ENCODE measurements at places on chromosomes 11 and 22.

DNA sequence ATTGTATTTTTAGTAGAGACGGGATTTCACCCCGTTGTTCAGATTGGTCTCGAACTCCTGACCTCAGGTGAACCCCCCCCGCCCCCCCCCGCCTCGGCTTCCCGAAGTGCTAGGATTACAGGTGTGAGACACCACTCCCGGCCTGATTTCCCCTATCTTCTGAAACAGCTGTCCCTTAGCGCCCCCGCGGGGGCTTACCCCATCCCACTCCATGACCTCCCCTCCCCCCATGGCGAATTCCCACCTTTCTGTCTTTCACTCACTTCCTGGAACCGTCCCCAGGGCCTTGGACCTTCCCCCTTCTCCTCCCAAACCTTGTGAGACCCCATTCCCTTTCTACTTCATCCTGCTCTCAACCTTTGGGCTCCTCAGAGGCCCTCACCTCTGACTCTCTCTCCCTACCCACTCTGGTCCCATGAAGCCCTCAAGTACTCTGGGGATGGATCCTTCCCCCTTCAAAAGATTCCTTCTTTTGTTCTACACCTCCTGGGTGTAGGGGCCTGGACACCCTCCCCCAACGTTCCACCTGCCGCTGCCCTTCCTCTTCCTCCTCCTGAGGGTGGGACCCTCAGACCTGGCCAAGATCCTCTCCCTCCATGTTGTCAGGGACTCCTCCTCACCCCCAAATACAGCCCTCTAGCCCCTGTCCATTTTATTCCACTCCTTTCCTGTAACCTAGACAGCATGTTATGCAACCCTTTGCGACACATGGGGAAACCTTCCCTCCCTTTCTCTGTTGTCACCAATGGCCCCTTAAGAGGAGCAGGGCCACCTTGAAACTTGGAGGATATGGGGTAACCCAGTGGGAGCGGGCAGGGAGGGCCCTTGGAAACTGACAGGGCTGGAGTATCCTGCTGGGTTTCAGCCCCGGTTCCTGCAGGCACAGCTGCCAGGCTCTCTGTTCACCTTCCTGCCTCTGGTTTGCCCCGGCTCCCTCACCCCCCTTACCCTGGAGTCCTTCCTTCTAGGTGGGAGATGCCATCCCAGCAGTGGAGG is 1.1 kb downstream of the PRDX5 start:
- no peak for DNase-seq

DNA sequence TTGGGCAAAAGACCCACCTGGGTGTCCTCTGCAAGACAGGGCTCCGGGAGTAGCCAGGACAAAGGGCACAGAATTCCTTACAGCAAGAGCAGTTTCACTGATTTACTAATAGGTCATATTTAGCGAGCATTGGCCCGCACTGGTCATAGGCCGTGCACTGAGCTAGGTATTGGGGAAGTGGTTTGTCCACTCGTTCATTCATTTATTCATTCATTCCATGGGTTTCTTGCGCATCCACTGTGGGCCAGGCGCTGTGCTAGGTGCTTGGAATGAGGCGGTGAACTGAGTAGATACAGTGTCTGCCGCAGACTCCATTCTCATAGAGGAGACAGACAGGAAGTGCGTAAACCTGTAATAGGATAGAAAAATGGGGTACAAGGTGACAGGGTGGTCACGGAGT is 13.2 kb upstream of the LINC01488 start:
- DNase-seq, result no peak

DNA sequence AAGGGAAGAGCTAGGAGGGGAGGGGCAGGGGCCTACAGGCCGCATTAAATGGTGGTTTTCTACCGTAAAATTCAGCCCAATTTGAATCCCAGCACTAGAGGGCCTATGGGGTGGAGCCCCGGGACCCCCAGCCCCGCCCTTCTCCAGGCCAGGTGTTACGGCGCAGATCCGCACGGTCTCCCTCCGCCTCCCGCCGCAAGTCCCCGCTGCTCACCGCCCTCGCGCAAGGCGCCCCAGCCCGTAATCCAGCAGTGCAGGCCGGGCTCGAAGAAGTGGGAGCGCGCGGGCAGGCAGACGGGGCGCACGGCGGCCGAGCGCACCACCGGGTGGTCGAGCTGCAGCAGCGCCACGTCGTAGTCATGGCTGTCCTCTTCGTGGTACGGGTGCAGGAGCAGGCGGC is 17.3 kb downstream of the KCTD17 start:
- no peak for DNase-seq

DNA sequence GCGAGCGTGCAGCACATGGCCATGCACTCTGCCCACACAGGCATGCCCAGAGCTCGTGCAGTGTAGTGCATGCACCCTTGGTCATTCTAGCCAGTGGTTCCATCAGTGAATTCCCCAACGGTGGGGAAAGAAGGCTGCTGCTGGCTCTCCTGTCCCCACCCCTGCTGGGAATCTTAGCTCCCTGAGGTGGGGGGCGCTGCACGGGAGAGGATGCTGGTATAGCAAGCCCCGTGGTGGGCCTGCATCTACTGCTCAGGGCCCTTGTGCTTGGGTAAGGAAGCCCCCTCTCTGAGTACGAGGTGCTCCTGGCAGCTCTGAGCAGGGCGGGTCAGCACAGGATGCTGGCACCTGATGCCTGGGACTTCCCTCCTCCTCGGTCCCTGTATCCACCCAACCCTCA is 18.5 kb upstream of the BAIAP2L2 start:
- no peak for DNase-seq

- DNase-seq, result no peak
Observed at GRCh38 chr22:45885171-45885840, 91.7 kb downstream of the WNT7B start.

GRCh38 chr22:39389420-39389819 is 10.2 kb upstream of the TAB1 start:
- no peak for DNase-seq

DNA sequence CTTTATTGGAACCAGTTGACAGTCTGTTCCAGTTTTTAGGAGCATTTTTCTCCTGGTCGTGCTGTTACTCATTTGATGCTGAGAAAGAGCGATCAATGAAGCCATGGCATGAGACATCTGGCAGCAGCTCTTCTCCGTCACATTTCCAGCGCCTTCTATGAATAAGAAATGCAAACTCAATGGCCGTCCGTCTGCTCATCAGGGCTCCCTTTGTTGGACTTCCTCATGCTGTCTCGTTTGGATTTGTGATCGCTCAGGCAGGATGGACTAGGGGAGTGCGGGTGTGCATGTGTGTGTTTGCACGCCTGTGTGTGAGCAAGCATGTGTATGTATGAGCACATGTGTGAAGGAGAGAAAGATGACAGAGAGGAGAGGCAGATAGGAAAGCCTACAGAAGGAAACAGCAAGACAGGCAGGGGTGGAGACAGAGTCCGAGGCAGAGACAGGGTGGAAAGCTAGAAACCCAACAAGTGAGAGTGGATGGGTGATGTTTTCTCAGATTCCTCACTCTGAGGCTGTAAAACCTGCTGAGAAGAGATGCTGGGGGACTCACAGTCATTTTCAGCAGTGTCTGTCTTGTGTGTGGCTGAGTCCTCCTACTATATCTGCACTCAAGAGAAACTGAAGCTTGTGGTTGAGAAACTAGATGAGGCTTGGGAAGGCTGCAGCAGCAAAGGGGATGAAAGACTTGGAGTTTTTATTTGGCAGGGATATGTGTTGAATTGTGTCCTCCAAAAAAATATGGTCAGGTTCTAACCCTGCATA is 56.0 kb upstream of the CLMP start:
- no peak for DNase-seq

- no peak for DNase-seq
Observed at GRCh38 chr22:47322854-47323253, 560.4 kb downstream of the TBC1D22A start.

DNA sequence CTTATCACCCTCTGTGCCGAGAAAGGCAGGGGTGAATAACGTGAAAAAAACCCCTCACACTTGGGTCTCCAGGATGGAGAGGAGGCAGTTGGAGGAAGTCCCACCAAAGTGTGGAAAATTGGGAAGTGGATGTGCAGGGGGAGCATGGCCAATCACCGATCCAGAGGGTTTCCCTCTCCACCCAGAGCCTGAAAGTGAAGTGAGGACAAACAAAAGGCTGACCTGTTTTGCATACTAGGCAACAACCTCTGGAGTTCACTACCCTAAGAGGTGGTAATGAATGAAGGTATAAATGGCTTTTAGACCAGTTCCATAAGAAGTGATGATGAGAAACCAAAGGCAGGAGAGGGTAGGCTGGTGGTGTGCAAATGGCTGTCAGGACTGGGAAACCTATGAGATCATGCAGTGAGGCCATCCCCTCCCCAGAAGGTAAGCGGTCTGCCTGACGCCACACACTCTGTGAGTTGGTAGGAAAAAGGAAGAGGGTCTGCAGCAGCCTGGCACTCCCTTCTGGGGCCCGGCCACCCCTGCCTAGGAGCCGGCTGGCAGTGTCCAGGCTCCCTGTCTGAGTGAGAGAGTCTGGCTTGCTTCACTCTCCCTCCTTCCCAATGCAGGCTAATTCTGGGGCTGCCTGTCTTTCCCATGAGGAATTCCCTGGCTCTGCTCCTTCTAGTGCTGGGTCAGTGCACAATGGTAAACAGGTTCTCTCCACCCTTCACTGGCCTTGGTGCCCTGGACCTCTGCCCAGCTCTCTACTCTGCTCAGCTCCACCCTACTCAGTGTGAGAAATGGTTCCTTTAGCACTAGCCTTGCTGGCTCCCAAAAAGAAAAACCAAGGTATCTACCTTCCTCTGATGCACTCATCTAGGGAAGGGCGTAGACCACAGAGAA is 15.6 kb downstream of the TBC1D10A start:
- DNase-seq, result no peak

DNA sequence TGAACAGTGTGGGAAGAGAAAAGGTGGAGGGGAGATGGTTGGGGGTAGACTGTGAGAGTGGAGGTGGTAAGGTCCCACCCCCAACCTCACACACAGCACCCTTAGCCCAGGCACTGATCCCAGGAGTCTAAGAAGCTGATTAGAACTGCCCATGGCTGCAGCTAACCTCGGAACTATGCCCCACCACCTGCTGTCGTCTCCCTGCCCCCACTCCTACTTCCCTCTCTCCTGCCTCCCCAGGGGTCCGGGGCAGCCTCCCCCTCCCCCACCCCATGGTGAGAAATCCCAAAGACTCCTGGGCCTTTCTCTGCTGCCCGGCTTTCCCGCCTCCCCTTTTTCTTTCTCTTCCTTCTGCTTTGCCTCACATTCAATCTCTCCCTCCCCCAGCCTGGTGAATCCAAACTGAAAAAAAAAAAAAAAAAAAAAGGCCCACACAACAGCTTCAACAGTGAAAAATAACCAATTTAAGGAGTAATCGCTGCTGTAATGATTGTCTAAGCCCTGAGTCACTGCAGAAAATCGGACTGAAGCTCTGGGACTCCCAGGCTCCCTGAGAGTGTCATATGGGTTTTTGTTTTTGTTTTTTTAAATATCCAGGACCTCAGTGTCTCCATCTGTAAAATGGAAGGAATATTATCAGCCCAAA is 9.6 kb upstream of the TP53I11 start:
- DNase-seq, result no peak

DNA sequence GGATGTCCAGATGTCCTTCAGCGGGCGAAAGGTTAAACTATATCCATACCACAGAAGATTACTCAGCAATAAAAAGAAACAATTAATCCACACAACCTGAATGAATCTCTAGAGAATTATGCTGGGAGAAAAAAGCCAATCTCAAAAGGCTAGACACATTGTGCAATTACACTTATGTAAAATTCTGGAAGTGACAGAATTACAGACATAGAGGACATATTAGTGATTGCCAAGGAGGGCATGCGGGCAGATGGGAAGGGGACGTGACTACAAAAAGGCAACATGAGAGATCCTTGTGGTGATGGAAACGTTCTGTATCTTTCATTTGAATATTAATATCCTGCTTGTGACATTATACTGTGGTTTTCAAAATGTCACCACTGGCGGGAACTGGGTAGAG is 103.5 kb upstream of the BMAL1 start:
- no peak for DNase-seq

DNA sequence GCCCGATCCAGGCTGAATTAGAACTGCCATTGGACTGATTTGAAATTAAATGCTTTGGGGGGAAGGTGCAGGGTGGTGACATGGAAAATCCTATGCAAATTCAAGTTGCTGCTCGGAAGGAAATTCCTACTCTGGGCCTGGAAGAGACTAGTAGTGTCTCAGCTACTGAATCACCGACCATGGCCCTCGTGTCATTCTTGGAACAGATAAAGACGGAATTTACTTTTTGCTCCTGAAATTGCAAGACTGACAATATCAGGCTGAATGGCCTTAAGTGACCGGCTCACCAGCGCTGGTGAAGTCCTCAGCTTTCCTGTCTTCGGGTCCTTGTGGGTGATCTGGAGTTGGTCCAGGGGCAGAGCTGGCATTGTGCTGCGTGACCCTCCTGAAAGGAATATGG is 6.1 kb downstream of the ASCC2 start:
- no peak for DNase-seq

GRCh38 chr11:75562048-75562835 is at the start of gene SERPINH1:
SERPINH1 (plus strand) TSS chr11:75562253; CDS start chr11:75566350, 4,097 bp downstream.
- peak; percentile 72 for DNase-seq

DNA sequence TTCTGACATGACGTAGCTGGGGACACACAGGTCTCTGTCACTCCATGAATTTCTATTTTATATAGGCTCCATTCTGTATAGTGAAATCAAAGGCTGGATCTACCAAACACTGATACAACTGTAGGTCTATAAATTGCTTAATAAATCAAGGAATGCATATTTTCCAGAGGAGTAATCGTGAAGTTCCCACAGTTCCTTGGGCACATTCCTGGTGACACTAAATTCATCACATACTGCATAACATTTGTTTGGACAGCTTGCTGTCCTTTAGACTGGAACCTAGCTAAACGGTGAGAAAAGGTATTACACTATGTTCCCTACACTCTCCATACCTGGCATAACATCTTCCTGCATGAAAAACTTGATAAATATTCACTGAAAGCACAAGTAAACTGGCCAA is 41.6 kb upstream of the UCP3 start:
- DNase-seq, result no peak

DNA sequence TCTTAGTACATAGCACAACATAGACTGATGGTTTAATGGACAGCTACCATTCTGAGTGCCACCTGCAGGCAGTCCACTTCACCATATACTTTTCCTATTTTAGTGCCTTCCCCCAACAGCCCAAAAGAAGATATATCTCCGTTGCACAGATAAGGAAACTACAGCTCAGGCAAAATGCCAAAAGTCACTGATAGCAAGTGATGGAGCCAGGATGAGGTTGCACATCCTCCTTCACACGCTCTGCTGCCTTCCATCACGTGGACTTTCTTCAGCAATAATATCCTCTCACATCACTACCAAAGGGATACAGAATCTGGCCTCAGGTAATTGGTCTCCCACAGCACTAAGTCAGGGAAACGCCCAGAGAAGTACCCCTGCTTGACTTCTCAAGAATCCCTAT is 7.5 kb downstream of the TCF20 start:
- peak; percentile 29 for DNase-seq

DNA sequence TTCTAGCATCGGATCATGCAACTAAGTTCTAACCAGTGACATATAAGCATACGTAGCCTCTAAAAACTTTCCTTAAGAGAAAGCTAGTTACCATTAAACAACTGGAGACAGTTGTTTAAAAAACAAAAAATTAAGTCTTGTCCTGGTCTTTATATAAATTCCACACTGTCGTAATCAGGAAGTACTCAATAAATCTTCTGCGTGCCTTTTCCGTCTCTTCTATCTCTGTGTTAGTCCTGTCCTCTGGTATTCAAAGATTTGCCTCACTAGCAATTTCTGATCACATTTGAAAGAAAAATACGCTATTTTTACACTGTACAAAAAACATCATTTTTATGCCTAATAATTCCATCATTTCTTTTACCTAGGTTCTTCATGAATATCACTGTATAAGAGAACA is 10.0 kb upstream of the SLC25A17 start:
- DNase-seq, result no peak
